ENCODE measurements at places on chromosomes 4 and X. TPM values are rescaled to one million over a fixed set of nuclear protein-coding genes. Genes with fewer than 3 reads are reported as not detected.
A peak's percentile ranks its signal among the peaks of the same experiment; 100 is the strongest.

- no peaks in the 10 kb centered on the region for H3K27me3 ChIP-seq
- H3K36me3 ChIP-seq, result no peaks in the 10 kb centered on the region
- H3K4me1 ChIP-seq, result no peaks in the 10 kb centered on the region
- H3K27ac ChIP-seq, result no peak overlapping the region
- H3K4me3 ChIP-seq, result no peak overlapping the region
Measured at GRCh38 chr4:116632269-116632668, 453.1 kb downstream of the TRAM1L1 start.

DNA sequence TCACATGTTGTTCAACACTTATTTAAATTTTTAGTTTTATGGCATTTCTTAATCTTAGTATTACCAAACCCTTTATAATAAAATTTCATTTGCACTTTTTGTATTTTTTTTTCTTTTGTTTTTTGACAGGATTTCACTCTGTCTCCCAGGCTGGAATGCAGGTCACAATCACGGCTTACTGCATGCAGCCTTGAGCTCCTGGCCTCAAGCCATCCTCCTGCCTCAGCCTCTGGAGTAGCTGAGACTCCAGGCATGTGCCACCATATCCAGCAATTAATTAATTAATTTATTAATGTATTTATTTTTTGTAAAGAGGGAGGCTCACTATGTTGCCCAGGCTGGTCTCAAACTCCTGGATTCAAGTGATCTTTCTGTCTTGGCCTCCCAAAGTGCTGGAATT is 133.4 kb downstream of the ADGRL3 start:
- H3K27me3 ChIP-seq, result no peaks in the 10 kb centered on the region
- no peak overlapping the region for H3K27ac ChIP-seq

DNA sequence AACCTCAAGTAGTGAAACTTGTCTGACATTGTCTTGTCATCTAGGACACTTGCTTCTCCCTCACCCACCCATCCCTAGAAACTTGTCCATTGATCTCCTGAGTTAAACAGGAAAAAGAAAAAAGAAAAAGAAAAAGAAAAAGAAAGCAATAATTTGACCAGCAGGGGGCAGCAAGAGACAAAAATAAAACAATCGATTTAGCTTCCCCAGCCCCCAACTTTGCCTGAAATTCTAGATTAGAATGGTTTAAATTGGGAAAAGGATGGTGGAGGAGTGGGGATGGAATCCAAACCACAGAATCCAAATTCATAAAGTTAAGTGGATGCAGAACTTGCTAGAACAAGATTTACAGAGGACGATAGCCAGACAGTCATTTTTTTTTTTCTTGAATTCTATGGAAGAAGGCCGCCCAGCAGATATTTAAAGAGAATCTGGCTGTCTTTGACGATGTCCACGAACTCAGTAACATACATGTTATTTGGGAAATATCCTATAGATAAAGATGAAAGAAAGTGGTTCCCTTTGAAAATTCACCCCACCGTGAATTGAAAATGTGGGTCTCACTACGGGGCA is 282.9 kb downstream of the USP46 start:
- peaks cover 24% of the 10 kb centered on the region for H3K4me1 ChIP-seq
- no peak overlapping the region for H3K27ac ChIP-seq
- H3K36me3 ChIP-seq, result no peaks in the 10 kb centered on the region
- H3K27me3 ChIP-seq, result peaks cover 19% of the 10 kb centered on the region
- H3K4me3 ChIP-seq, result no peak overlapping the region
- DNase-seq, result no peak

GRCh38 chr4:109979920-109980717 is 67.4 kb downstream of the EGF start:
- peaks cover 20% of the 10 kb centered on the region for H3K4me1 ChIP-seq
- H3K4me3 ChIP-seq, result no peak overlapping the region
- H3K27ac ChIP-seq, result peak overlapping the region; percentile 73

GRSF1 gene
- total RNA-seq, result 95.5 TPM

Measured in type B pancreatic cell (in vitro differentiated cells).